Activated T-helper 9 cell treated with anti-CD3 and anti-CD28 coated beads, Interleukin-2, amount 50 U/mL, for 16 hours (primary cell): ENCODE measurements at places on chromosomes 3 and 15.

DNA sequence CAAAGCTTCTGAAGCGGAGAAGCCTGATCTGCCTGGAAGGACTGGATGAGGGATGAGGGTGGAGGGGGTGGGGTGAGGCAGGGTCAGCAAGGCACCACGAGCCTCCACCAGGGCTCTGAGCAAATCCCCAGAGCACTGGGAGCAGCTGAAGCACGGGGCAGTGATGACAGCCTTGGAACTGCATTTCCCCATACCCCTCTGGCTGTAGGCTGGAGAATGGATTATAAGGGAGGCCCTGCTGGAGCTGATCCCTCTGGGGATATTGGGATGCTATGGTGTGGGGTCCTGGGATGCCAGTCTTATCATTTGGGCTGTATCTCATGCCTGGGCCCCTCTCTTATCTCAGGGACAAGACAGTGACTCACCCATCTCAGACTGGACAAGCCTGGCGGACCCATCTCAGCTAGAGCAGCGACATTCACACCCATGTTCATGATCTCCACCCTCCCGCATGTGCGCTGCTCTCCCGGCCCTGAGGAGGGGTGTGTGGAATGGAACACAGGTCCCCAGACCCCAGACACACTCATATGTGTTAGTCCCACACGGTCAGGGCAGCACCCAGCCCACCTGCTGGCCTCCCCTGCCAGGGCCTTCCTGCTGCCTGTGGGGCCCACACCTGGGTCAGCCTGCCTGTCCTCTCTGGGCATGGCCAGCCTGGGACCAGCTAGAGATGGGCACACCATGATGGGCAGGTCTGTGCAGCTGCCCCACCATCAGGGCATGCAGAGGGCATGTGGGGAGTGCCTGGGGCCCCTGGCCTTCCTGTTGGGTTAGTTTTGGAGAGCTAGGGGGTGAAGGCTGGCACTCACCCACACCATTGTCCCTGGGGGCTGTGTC lies 97.1 kb downstream of the FBLN2 start:
- no peak for DNase-seq

- DNase-seq = no peak
Observed at GRCh38 chr3:12040902-12041301, 36.7 kb downstream of the SYN2 start.

DNA sequence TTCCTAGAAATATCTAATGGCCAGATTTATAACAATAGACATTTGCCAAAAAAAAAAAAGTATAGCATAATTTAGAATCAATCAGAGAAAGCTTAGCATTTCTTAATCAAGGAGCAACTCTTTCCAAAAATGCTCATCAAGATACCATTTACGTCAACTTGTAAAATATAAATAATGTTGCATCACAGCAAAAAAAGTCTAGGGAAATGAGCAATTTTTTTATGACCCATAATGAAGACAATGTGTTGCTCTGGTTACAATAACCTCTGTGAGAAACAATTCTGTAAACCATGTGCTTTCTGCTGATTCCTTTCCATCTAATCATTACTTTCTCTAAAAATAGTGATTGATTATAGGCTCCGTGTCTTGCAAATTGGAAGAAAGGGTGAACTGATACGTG lies 36.3 kb downstream of the KBTBD8 start:
- DNase-seq = no peak

DNA sequence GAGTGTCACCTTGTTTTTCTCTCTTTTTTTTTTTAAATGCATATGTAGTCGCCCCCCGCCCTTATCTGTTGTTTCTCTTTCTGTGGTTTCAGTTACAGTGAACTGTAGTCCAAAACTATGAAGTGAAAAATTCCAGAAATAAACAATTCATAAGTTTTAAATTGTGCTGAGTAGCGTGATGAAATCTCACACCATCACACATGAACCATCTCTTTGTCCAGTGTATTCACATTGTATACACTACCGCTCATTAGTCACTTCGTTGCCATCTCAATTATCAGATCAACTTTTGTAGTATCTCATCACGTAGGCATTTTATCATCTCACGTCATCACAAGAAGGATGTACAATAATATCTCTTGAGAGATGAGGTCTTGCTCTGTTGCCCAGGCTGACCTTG lies 62.5 kb upstream of the MLF1 start:
- no peak for DNase-seq

DNA sequence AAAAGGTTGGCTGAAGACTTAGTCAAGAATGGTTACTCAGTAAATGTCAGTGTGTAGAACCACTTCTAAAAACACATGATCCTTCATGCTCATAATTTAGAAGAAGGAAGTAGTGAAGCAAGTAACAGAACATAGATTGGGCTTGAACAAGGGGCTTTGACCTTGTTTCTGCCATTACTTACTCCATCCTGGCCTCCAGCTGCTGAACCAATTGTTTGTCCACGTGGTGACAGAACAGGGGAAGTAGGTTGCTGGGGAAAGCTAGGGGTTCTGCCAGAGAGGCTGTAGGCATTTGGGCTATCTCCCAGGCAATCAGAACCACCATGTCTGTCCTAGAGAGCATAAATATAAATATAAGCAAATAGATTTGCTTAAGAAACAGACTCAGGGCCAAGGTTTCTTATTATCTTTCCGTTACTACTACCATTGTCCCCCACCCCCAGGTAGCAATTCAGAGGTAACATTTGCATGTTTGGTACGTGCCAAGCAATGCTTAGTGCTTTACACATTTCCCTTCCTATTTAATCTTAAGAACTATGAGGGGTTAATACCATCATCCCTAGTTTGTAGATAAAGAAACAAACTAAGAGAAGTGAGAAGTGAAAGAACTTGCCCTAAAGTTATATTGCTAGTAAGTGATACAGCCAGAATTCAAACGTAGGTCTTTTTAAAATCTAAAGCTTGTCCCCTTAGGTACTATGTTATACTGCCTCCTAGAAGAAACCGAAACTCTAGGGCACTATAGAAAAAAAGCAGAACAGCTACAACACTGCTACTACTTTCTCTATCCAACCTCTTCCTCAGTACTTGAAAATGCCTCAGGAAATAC lies 3.0 kb upstream of the SPG11 start:
- DNase-seq = no peak

- no peak for DNase-seq
Observed at GRCh38 chr15:95162531-95162930, 931.2 kb downstream of the MCTP2 start.

GRCh38 chr3:102979682-102980354 lies 545.0 kb downstream of the ZPLD1 start:
- DNase-seq = no peak

DNA sequence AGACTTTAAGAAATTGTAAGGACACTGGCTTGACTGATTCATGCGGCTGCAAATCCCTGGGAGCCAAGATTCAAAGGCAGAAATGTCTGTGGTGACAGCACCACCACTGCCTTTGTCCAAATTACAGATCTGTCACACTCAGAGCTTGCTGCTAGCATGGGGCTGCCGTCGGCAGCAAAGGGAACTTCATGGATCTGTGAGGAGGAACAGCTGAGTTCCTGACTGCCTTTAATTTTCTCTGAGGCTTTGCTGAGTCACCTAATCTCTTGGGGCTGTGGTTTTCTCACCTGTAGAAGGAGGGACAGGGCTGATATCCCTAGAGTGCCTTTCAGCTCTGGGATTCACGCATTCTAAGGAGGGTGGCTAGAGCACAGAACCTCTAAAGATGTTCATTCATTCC lies 4.1 kb upstream of the PAK6 start:
- DNase-seq = no peak

GRCh38 chr3:15268033-15268631 lies 62.1 kb downstream of the CAPN7 start:
- peak; percentile 76 for DNase-seq

- no peak for DNase-seq
Observed at GRCh38 chr3:12299026-12299425, 10.2 kb downstream of the PPARG start.

DNA sequence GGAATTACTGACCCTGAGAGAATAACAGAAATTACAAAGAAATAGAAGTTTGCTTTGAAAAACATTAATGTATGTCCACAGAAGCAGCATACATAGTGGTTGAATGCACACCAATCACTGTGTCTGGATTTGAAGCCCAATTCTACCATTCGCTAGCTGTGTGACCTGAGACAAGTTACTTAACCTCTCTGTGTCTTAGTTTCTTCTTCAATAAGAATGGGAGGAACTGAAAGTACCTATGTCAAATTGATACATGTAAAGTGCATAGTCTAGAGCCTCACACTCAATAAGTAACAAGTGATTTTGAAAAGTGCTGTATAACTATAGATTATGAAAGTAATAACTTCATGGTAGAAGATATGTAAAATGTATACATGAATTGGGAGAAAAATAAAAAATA lies 457.8 kb downstream of the FOXP1 start:
- no peak for DNase-seq

GRCh38 chr3:58164199-58164879 lies 46.4 kb downstream of the DNASE1L3 start:
- DNase-seq = no peak

- DNase-seq = no peak
Observed at GRCh38 chr3:187878772-187879518, 133.7 kb upstream of the BCL6 start.

DNA sequence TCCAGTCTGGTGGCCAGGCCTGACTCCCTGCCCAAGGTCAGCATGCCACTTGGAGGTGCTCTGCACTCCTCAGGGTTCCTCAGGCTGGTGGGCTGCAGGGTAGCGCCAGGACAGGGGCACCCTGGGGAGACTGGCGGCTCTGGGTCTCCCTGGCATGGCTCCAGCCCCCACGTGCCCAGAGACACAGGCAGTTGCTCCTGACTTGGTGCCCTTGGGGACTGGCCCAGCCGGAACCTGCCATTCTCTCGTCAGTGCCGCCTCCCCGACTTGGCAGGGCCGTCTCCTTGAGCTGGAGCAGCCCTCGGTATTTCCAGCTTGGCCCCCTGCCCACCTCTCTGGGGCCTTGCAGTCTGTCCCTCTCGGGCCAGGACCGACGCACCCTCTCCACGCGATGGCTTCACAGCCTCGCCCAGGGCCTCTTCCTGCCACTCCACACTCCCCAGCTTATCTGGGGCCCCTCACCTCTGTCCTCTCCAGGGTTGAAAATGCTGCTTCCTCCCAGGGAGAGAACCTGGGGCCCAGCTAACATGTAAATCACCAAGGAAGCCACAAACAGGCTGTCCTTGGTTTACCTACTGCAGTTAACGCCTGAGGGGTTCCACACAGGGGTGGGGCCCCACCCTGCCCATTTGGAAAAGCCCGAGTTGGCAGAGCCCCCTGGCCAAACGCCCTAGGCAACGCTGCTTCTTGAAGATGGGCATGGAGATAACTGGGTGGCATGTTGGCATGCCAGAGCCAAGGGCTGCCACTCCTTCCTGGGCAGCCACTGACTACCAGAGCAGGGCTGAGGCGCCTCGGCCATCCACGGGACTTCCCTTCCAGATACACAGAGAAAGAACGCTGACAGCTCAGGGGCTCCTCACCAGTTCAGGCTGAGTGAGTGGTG lies 61.4 kb downstream of the SMAD6 start:
- no peak for DNase-seq

- no peak for DNase-seq
Observed at GRCh38 chr15:92633418-92633817, 22.2 kb downstream of the FAM174B start.

GRCh38 chr3:174440253-174440701 lies 418.9 kb upstream of the NAALADL2 start:
- DNase-seq = no peak

- no peak for DNase-seq
Observed at GRCh38 chr15:36645106-36645505, 65.7 kb downstream of the CDIN1 start.

- DNase-seq = no peak
Observed at GRCh38 chr15:78968539-78969271, 23.9 kb upstream of the CTSH start.

DNA sequence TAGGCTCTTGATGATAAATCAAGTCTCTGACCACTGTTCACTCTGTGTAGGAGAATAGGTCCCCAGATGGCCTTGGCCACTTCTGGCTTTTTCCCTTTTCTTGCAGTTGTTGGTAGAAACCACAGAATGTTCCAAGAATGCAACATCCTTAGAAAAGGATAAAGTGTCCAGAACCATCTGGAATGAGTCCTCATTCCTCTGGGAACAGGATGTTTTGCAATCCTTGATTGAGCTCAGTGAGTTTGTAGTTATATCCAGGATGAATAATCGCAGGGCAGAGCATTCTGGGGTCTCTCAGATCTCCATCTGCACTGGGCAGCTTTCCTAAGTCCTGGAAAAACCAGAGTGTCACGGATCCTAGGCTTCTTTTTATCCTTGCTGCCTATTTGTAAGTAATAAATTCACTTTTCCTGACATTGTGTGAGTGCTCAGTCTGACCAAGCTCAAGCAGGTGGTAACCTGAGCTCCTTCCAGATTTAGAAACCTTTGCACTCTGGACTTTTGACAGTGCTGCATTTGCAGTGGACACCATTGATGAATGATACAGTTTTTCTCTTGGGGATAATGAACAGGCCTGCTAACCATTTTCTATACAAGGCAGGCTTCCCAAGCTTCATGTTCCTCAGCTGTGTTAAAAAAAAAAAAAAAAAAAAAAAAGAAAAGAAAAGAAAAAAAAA lies 1028.6 kb downstream of the OTOL1 start:
- DNase-seq = no peak

GRCh38 chr3:178405531-178405930 lies 130.7 kb upstream of the KCNMB2 start:
- no peak for DNase-seq

GRCh38 chr15:65374821-65375401 lies 2.9 kb downstream of the IGDCC3 start:
- no peak for DNase-seq

- DNase-seq = no peak
Observed at GRCh38 chr15:55588815-55589115, 620 bp upstream of the PYGO1 start.

DNA sequence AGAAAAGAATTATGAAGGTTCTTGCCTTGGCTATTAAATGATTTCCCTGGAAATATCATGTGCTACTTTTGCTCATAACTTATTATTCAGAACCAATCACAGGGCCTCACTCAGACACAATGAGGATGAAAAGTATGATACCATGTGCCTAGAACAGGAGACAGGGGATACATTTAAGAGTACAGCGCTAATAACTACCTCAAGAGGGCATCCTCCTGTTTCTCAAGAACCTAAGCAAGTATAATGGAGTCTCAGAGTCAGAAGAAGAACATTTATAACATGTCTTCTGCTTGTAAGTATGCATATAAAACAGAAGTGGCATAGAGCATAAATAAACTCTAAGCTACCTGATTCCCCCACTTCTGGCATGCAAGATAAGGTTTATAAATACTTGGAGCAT lies 125.4 kb upstream of the MME start:
- DNase-seq = no peak

DNA sequence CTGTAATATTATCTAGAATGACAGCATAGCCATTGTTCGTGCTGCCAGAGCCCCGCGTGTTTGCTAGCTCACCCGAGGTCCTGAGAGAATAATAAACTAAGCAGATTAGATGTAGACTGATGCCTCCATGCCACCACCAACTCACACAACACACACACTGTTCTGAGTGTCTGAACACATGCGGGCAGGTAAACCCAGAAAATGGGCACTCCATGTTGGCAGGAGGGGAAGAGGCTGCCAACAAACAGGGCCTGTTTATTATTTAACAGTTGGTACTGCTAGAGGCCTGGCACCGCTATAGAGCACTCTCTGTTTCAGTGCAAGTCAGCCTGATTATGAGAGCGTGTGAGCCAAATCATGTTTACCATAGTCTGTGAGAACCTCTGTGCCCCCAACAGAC lies 299.0 kb downstream of the ZBTB20 start:
- DNase-seq = no peak

GRCh38 chr3:16482194-16482769 lies 31.2 kb downstream of the RFTN1 start:
- DNase-seq = no peak
